ENCODE measurements at places on chromosomes 2 and 18.

GRCh38 chr18:56240405-56240804 is 398.0 kb downstream of the TXNL1 start:
- no peak for DNase-seq

GRCh38 chr2:99484205-99484604 is 5.6 kb downstream of the REV1 start:
- DNase-seq: no peak

DNA sequence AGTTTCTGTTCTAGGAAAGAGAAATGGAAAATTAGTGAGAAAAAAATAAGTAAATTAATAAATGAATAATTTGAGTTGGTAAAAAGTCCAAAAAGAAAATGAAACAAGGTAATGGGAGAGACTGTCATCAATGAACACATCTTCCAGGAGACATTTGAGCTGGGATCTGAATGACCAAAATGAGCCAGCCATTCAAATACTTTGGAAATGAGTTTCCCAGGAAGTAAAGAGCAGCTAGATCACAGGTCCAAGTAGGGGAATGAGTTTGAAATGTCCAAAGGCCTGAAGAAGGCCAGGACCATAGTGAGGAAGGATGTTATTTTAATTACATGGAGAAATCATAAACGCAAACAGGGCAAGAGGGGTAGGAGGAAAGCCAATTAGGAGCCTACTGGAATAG is 6.6 kb upstream of the DNAH7 start:
- DNase-seq: no peak

- DNase-seq: no peak
These were observed 131.5 kb downstream of the ZNF532 start for GRCh38 chr18:58996131-58996641.

DNA sequence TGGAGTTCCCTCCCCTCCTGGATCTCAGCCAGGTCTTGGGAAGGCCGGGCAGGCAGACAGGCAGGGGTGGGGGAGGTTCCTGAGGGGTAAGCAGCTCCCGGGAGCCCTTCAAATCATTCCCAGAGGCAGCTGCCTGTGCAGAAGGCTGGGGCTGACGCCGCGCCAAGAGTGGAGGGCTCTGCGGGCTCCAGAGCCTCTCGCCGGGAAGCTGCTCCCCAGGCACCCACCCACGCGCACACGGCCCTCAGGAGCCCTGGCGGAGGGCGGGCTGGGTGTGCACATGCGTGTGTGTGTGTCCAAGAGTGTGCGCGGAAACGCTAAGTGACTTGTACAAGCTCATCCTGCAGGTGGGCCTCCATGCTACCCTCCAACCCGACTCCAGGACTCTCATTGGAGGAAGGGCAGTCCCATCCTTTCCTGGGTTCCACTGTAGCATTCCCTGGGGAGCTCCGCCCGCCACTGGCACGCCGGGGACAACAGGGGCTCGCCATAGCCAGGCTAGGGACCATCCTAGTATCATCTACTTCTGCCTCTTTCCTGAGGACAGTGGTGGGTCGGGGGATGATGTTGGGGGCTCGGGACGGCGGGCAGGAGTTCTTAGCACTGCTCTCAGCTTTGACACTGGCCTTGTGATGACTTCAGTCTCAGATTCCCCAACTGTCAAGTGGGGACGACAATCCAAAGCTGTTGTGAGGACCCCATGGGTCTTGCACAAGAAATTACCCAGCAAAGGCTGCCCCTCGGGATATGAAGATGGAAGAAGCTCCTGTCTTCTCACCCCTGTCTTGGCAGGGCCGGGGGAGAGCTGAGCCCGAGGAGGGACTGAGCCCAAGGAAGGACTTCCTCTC is 50.3 kb downstream of the INHBB start:
- peak; percentile 74 for DNase-seq

DNA sequence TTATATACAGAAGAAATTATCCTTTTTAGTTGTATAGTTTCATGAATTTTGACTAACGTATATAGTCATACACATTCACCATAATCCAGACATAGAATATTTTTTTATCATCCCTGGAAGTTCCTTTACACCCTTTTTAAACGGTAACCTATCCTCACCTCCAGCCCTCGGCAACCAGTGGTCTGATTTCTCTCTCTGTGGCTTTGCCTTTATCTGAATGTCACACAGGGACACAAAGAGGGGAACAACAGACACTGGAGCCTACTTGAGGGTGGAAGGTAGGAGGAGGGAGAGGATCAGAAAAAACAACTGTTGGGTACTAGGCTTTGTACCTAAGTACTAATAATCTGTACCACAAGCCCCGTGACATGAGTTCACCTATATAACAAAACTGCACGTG is 191.9 kb downstream of the MC4R start:
- no peak for DNase-seq

- no peak for DNase-seq
These were observed 2.0 kb downstream of the EDAR start for GRCh38 chr2:108986916-108987510.

DNA sequence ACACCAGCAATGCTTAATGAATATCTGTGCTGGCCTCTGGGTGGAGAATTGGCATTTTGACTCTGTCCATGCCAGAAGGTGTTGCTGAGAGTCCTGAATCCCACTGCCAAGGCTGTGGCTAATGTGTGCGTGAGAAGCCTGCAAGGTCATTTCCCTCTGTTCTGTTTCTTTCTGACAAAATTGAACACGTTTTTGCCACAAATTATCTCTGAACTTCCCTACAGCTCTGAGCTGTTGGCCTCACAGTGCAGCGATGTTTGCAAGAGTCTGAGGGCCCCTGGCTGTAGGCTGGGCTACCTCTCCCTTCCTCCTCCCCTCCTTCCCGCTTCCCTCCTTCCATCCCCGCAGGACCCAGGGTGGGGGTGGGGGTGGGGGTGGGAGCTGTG is 154.1 kb upstream of the HS6ST1 start:
- DNase-seq: no peak

- no peak for DNase-seq
These were observed 56.6 kb downstream of the BMPR2 start for GRCh38 chr2:202432776-202433175.

- no peak for DNase-seq
These were observed 13.3 kb downstream of the CHCHD5 start for GRCh38 chr2:112597537-112598322.

DNA sequence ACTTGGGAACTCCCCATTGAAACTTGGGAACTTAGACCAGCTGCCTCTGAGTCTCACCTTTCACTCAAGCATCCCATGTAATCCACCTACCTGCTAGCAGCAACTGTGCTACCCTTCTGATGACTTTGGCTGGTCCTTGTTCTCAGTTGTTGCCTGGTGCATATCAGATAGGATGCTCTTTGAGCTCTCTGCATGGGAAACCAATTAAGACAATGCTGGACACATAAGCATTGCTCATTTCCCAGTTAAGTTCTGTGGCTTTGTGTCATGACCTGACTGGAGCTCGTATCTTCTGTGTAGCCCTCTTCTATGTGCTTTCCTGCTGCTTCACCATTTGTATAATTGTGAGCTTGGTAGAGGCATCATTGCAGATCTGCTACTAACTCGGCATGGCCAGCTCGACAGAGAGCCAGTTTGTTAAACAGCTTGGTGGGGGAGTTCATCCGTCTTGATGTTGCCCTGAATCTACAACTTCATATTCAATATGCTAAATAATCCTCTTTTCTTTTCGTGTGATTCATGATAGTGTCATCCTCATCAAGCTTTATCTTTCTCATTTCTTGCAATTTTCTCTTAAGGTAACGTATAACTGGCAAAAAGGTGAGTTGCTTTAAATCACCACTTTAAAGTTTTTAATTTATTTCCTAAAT is 447.5 kb upstream of the SLC14A2 start:
- no peak for DNase-seq

DNA sequence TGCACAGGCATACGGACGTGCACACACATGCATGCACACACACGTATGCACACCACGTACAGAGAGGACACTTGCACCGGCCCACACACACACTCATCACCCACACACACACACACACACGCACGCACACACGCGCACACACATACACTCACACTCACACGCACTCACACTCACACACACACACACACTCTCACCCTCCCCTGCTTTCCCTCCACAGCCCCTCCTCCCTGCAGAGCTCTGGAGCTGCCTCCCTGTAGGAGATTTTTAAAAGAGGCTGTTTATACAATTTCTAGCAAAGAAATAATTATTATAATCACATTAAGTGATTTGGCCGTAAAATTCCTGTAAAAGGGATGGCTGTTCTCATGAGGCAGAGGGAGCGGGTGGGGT is 36.5 kb upstream of the SNED1 start:
- no peak for DNase-seq

- DNase-seq: no peak
These were observed 188.4 kb upstream of the GYPC start for GRCh38 chr2:126467367-126468054.

- no peak for DNase-seq
These were observed 89.0 kb downstream of the LPIN1 start for GRCh38 chr2:11835403-11835802.

GRCh38 chr2:25035537-25036220 is 6.2 kb upstream of the EFR3B start:
- DNase-seq: no peak

DNA sequence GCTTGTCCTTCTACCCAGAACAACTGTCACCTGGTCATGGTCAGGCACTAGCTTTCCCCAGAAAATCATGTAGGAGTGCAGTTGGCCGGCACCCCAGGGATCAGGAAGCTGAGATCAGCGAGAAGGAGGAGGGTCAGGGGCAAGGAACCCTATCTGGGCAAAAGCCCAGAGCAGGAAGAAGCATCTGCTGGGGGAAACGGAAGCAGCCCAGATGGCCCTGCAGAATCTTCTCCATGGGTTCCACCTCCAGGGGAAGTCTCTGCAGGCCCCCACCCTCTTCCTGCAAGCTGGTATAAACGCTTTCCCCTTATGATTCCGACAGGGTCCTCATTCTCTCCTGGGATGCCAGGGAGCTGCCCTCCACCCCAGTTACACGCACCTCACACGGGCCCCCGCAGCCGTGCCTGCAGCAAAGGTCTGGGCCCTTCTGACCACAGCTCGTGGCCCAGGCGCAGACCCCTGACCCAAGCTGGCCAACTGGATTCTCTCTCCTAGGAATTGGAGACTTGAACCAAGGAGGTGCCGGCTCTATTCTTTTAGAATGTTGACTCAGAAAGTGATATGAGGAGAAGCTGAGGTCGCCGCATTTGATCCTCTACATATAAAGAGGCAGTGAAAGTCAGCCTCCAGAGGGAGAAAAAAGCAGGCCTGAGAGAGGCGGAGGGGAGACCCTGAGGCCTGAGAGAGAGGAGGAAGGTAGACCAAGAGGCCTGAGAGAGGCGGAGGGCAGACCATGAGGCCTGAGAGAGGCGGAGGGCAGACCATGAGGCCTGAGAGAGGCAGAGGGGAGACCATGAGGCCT is 71.0 kb downstream of the STPG4 start:
- DNase-seq: no peak

DNA sequence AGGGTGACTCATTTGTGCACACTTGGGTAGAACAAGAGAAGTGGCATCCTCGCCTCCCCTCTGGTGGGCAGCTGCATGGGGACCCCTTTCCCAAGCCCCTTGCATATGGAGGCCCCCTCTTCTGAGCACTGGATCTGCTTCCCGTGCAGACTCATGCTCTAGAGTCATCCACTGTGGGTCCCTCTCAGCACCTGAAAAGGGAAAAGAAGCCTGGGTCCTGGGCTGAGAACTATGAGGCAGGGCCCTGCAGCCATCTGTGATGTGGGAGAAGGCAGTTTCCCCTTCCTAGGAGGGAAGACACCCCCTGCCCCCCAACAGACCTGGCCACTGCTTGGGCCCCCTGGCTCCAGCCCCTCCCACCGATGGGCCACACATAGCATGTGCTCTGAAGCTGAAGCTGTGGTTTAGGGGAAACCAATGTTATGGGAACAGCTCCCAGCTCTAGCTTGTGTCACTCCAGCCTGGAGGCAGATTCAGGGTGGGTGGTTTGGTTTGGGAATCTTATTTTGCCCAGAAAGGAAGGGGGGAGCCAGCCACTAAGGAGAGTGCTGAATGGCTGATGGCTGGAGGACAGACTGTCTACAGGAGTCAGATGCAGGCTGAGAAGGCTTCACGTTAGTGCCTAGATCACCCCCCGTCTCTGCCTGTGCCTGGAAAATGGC is 172.8 kb downstream of the GLI2 start:
- no peak for DNase-seq

DNA sequence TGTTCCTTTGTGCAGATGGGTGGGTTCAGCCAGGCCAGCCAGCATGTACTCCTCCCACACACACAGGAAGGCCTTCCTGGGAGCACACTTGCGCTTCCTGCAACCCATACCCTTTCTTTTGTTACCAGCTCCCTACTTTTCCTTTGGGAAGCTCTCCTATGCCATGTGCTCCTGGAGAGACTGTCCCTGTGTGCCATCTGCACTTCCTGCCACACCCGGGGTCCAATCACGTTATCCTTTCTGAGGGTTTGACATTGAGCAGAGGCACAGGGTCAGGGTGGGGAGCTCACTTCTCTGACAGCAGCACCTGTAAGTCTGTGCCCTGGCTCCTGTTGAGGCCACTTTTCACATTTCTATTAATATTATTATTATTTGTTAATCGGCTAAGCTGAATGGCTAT is 62.9 kb downstream of the COPS8 start:
- no peak for DNase-seq
